H9 (cell line): ENCODE measurements at places on chromosomes 12 and 14. TPM values are rescaled to one million over a fixed set of nuclear protein-coding genes. Genes with fewer than 3 reads are reported as not detected.

DNA sequence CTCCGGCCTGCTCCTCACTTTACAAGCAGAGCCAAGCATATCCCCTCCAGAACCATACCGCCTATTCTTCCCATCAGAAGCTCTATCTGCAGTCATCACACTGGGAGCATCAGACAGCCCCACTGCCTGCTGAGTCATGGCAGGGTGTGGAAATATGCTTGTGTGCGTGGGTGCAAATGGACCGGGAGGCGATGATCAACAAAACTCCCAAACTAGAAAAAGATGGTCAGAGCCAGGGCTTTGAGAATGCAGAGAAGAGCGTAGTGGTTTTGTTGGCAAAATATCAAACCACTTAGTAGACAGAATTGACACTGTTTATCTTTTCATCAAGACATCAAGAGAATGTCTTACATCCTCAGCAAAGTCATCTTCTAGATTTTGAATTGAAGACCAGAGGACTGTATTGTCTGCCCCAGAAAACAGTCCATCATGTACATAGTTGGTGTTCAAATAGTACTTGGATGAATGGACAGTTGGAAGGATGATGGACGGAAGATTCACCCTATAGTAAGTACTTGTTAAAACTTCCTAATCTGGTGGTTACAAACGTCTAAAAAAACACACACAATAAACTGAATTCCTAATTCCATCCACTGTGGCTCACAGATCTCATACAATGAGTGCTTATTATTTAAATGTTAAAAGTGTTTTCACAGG is 54.9 kb downstream of the VWF start:
- no peaks in the 10 kb centered on the region; the same call in 1 of the 2 replicates for H3K4me1 ChIP-seq
- H3K27me3 ChIP-seq = no peaks in the 10 kb centered on the region
- no peak overlapping the region for H3K4me3 ChIP-seq
- H3K36me3 ChIP-seq = no peaks in the 10 kb centered on the region

DNA sequence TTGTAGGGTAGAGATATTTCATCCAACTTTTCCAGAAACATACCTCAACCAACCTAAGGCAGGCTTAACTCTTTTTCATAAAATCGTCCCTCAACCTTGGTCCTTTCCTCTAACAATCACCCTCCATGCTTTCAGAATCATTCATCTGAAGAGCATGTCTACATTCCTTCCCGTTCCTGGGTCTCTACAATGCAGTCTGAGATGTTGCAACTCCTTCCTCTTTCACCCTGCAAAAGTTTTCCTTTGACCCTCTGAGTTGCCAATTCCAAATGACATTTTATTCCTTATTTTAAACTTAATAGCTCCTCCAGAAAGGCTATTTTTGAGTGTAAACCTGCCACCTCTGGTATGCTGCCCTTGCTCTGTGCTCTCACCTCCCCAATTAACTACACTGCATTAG is 16.7 kb downstream of the SLC7A7 start:
- H3K36me3 ChIP-seq = peaks cover 2% of the 10 kb centered on the region; the same call in 2 of the 3 replicates
- no peak overlapping the region for H3K4me3 ChIP-seq
- DNase-seq = no peak

DNA sequence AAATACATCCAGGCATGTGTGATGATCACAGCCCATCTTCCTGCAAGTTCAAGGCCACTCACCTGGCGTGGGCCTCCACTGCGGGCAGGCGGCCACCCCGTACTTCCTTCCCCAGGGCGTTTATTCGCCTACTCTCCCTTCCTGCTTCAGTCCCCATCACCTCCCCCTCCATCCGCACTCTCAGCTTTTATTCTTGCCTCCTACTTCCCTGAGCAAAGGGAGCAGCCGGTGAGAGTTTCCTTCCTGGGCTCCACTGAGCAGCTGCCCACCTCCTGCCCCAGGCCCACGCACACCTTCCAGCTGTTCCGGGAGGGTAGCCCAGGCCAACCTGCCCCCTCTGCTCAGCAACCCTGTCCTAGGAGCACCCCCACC is 4.1 kb downstream of the CYP46A1 start:
- no peak overlapping the region for H3K27ac ChIP-seq
- H3K4me1 ChIP-seq = no peaks in the 10 kb centered on the region
- no peaks in the 10 kb centered on the region for H3K36me3 ChIP-seq
- no peaks in the 10 kb centered on the region for H3K27me3 ChIP-seq
- DNase-seq = no peak

DNA sequence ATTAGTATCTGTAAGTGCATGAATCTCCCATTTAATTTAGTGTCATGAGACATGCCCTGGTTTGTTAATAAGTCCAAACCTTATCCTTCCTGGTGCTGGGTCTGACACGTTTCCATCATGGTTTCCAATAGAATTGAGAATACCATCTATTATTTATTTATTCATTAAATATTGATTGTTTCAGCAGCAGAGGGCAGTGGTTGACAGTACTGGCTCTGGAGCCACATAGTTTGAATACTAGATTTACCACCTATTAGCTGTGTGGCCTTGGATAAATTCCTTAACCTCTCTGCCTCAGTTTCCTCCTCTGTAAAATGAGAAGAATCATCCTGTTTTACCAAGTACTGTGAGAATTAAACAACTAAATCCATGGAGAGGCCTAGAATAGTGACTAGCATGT is 941 bp upstream of the STAB2 start:
- H3K4me3 ChIP-seq = no peak overlapping the region
- H3K36me3 ChIP-seq = no peaks in the 10 kb centered on the region
- no peak for DNase-seq
- no peaks in the 10 kb centered on the region for H3K27me3 ChIP-seq
- H3K27ac ChIP-seq = no peak overlapping the region
- no peaks in the 10 kb centered on the region for H3K4me1 ChIP-seq

GRCh38 chr12:38156497-38157245 is 159.9 kb upstream of the ALG10B start:
- no peaks in the 10 kb centered on the region for H3K4me1 ChIP-seq
- no peak overlapping the region for H3K27ac ChIP-seq
- peak; percentile 21 for DNase-seq
- H3K4me3 ChIP-seq = no peak overlapping the region
- H3K36me3 ChIP-seq = peaks cover 7% of the 10 kb centered on the region

The B4GALNT3 gene
- 22.1 and 23.3 TPM in 2 replicates for total RNA-seq

The TMEM119 gene
- total RNA-seq = not detected in 2 replicates
